ENCODE measurements at places on chromosomes 7 and 10.
A peak's percentile ranks its signal among the peaks of the same experiment; 100 is the strongest.

DNA sequence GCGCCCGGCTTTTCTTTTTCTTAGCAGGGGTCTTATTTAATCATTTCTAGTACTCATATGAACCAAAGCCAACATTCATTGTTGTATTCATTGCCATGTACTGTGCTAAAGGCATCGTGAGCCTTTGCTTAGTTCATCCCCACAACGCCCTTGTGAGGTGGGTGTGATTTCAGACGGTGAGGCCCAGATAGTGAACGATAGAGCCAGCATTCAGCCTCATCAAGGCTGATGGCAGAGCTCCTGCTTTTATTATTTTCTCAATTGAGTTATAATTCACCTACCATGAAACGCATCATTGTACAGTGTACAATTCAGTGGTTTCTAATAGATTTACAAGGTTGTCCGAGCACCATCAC lies 50.1 kb downstream of the HK1 start:
- no peak for DNase-seq

DNA sequence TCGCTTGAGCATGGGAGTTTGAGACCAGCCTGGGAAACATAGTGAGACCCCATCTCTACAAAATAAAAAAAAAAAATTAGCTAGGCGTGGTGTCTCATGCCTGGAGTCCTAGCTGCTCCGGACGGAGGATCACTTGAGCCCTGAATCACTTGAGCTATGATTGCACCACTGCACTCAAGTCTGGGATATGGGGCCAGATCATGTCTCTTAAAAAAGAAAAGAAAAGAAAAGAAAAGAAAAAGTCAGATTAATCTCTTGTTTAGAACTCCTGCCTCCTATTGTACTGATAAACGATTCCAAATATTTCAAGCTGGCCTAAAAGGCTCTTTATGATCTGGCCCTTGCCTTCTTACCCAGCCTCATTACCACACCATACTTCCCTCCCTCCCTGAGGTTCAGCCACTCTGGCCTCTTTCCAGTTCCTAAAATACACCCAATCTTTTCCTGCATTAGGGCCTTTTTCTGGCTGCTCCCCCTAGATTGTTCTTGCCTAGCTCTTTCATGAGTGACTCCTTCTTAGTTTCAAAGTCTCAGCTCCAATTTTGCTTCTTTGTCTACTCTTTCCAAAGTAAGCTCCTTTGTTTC lies 41.7 kb downstream of the VCL start:
- peak; percentile 49 for DNase-seq

- DNase-seq = no peak
Measured at GRCh38 chr10:12448340-12448728, 99.0 kb downstream of the CAMK1D start.

DNA sequence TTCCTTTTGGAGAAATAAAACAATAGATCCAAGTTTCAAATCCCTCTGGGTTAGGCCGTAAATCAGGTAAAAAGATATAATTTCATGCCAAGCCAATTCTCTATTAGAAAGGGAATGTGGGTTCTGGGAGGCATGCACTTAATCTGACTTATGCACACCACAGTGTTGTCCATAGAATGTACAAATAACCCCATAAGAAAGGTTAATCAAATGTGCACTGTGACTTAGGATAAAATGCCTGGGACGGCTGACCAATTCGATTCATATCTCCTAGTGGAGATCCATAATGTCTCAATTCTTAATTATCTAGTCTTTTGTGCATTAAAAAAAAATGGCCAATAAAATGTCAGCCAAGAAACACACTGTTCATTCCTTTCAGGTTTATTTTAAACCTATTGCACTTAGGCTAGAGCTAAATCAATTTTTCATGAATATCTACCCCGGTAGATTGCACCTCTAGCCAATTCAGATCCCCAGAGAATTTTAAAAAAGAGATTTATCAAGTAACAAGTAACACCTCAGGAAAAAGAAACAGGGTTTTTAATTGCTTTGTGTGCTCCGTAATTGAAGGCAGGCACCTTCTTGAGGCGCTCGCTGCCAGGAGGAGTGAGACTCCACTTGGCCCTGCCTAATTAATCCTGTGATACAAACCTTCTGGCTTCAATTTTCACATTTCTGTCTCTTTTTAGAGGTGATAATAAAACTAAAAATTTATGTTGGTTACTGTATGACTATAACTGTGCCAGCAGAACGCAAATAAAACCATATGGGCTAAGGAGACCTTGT lies 265.1 kb downstream of the ETV1 start:
- no peak for DNase-seq

DNA sequence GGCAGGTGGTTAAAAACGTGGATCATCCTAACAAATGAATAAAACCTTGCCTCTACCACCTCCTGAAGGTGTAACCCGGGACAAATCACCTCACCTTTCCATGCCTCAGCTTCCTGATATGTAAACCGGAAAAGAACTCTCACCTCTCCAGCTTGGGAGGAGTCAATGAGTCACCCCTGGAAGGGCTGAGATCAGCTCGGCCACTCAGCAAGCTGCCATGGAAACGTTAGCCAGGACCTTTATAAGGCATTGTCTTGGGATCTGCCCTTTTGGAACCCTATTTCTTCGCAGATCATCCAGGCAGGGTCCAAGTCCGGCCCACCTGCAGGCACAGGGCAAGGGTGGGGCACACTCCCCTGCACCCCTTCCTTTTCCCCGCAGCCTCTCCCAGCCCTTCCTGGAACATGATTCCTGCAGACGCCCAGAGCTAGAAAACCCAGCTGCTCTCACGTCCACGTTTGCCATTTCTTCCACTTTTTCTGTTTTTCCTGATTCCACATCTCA lies 81.6 kb upstream of the PFKP start:
- peak; percentile 87 for DNase-seq

GRCh38 chr10:73992899-73993788 lies 4.8 kb upstream of the VCL start:
- peak; percentile 45 for DNase-seq

DNA sequence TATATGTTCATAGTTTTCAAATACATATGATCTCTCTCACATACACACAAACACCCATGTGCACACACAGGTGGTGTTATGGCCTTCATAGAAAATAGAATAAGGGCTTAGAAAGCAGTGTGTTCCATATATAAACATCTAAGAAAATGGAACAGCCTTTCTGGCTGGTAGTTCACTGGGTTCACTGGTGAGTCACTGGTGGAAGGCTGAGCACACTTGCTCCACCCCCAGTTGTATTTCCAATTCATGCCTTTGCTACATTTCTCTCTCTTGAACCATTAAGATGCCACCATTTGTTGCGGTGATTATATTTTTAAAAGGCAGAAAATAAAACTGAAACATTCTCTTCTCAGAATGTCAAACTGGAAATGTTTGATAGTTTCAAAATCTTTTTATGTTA lies 252.1 kb downstream of the GLI3 start:
- DNase-seq = peak; percentile 62

DNA sequence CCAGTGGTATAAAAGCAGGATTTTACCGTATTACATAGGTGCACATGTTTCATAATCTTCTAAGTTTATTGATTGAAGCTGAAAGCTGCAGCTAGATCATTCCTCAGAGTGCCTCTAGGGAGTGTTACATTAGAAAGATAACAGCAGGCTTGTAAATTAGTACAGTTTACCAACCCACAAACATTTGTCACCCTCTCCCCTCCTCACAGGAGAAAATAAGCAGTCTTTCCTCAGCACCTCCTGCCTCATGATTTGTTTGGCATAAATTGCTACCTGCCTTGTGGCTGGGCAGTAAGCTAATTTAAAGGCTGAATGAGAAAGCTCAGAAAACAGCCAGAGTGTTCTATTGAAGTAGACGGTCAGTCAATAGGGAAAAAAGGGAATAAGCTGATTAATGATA lies 74.2 kb downstream of the NXPH1 start:
- no peak for DNase-seq

DNA sequence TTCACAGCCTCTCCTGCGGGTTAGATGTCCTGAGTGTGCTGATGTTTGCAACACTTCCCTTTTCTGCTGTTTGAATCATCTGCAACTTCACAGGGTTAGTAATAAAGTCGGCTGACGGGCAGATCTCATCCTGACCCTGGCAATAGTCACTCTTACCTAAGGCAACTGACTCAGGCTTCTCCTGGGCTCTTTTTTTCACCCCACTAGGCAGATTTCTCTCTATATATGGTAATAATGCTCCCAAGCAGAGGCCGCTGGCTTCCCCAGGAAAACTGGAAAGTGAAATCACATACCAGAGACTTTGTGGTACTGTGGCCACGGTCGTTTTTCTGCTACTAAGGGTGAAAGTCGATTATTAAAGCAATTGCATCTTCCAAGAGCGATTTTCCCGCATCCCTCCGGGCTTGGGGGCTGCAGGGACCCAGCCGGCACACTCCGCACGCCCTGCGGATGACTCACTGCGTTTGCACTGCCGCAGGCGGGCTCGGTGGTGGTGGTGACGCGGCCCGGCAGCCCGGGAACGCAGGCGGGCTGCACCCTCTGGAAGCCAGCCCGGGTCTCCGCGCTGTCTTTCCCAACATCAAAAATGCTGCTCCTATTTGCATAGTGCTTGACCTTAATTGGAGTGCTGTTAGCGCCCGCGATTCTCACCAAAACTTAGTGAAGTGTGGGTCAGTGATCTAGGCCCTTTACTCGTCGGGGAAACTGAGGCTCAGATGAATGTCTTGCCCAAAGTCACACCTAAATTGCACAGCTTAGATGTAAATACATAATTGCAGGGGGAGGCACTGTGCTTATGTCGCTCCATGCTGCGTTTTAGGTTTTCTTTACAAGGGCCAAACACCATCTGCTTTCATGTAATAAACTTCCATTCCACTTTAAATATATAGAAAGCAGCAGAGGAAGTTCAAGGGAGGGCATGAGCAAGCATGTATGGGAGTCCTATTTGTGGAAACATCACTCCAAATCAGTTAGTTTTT lies 47.6 kb upstream of the ITGB1 start:
- peak; percentile 98 for DNase-seq

DNA sequence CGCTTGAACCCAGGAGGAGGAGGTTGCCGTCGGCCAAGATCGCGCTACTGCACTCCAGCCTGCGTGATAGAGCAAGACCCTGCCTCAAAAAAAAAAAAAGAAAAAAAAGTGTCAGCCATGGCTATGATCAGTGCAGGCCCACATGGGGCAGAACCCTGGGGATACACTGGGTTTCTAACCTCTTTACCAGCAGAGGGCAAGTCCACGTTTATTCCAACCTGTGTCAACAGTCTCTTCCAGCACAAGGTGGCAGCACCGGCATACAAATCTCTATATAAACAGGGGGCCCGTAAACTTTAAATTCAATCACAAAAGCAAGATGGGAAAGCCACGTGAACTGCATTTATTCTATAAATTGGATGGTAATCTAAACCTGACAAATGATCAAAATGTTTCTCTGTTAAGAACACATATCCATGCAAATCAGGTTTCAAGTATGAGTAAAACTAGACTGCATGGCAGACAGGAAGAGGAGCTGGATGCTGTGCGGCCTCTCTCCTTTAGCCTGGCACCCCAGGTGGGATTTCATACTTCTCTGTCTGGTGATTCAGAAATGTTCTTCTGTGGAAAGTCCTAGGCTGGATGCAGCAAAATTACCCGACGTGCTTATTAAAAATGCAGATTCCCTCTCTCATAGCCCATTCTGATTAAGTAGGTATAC lies 60.0 kb upstream of the STEAP1B start:
- peak; percentile 79 for DNase-seq

DNA sequence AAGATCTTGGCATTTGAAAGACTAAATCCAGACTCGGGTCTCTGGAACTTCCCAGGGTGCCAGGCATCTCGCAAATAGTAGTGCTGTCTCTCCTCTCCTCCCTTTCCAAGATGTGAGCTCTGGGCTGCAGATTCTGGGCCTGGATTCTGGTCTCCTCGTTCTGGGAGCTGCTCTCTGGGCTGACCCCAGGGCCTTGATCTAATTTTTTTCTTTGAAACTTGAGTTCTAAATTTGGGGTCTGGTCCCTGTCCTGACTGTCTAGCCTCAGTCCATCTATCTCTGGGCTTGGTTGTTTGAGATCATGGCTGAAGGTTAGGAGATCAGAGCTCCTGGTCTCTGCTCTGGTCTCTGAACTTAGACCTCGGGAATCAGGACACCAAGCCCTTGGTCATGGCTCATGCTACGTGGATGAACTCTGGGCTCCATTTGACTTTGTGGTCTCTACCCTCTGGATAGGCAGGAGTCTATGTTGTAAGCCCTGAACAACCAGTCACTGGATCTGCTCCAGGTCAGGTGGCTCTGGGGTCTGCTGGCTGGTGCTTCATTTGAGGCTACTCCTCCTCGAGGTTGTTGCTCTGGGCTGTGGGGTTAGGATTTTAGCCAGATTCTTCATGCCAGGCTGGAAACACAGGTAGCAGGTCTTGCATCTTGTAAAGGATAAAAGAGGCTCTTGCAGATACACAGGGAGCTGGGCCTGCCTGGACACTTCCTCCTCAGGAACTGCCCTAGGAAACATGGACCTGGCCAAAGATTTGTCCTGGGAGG lies 8.0 kb upstream of the MBL2 start:
- DNase-seq = no peak

- peak; percentile 28 for DNase-seq
Measured at GRCh38 chr7:48042216-48042615, 6.9 kb downstream of the C7orf57 start.

DNA sequence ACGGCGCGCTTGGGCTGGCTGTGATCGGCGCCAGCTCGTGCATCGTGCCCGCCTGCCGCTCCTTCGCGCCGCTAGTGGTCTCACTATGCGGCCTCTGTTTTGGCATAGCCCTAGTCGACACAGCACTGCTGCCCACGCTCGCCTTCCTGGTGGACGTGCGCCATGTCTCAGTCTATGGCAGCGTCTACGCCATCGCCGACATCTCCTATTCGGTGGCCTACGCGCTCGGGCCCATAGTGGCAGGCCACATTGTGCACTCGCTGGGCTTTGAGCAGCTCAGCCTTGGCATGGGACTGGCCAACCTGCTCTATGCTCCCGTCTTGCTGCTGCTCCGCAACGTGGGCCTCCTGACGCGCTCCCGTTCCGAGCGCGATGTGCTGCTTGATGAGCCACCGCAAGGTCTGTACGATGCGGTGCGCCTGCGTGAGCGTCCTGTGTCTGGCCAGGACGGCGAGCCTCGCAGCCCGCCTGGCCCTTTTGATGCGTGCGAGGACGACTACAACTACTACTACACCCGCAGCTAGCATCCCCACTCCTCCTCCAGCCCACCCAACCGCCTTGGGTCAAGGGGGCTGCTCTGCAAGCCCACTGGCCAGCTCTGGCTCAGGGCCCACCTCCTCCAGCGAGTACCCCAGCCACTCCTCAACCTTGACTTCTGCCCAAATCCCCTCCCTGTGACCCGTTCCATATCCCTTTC lies 1.9 kb downstream of the SLC18A3 start:
- no peak for DNase-seq

GRCh38 chr7:2110610-2111396 lies 121.9 kb downstream of the MAD1L1 start:
- DNase-seq = no peak

DNA sequence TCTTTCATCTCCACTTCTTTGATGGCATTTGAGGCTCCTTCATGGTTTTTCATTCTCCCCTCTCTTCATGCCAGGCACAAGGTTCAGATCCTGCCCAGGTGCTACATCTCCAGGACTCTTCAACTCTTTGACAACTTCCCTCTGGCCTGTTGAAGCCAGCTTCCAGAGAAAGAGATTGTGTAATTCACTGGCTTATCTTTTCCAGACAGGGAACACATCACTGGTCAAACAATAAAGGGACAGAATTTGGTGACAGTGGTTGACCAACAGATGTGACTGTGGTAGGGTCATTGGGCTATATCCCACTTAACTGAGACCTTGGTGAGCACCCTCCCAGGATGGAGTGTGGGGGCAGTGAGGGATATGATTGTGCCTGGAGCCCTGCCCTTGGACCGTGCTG lies 111.4 kb upstream of the AGK start:
- no peak for DNase-seq

GRCh38 chr7:154743206-154743605 lies 259.7 kb downstream of the PAXIP1 start:
- no peak for DNase-seq
